Esophagus squamous epithelium (tissue), 5 donors: ENCODE measurements at places on chromosomes 2 and 18.

DNA sequence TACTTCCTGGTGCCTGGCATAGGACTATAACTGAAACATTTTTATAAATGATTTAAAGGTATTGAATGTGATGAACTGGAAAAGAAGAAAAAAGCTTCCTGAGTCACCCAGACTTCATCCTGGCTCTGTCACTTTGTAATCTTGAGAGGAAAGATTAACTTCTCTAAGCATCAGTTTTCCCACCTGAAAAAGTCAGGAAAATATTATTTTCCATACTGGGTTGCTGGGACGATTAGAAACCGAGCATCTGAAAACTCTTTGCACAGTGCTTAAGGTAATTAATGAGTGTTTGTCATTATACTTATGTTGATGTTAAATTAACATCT, 71.8 kb downstream of the FMNL2 start:
- no peak for DNase-seq

DNA sequence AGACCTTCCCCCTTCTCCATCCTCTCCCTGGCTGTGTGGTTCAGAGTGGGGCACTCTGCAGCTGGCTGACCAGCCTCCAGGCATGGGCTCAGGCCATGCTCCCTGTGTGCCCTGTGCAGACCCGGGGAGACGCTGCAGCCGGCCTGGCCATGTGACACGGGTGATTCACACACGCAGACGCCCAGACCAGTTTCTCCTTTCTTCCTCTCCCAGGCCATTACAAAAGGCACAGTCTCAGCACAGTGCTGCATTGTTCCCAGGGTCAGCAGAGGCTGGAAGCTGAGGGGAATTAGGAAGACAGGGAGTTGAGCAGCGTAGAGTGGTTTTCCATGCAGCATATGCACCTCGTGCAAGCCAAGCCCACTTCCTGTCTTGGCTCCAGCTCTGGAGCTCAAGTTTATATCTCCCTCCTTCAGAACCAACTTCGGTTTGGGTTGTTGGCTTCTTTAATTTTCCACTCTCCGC, 288.5 kb downstream of the TNS1 start:
- no peak for DNase-seq

- no peak for DNase-seq
Observed at GRCh38 chr18:13565228-13565627, 161.1 kb downstream of the FAM210A start.

DNA sequence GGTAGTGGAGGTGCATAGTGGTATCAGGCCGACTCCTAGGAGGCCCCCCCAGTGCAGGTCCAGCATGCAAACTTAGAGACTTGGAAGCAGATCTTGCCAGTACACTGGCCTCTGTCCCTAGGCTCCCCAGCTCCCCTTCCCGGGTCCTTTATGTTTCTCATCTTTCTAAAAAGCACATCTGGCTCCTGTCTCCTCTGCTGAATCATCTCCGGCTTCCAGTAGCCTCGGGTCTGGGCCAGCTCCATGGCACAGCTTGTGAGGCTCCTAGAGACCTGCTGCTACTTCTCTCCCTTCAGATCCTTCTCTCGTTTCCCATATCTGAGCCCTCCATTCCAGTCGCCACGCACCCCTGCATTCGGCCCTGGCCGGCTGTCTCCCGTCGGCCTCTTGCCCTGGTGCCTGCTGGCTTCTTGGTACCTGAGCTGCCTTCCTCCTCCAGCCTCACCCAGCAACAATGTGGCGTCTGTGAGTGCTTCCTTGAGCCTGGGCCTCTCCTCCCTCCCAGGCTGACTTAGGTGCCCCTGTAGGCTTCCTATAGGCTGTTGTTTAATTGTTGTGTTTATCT, 6.6 kb downstream of the TRAF3IP1 start:
- DNase-seq: no peak

DNA sequence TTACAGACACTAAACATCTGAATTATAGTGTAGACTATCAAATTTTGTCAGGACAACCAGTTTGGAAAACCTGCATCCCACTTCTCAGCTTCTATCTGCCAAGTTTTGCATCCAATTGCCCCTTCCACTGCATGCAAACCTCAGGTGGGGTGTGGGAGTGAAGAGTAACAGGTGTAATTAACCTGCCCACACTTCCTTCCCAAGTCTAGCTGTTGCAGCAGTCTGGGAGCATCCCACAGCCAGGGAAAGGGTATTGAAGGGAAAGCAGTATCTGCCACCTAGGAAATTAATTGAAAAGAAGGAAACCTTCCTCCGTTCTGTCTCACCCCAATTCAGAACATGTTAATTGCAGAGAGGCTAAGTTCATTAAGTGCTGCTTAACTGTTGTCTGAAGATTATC, 189.9 kb downstream of the NCKAP5 start:
- no peak for DNase-seq

DNA sequence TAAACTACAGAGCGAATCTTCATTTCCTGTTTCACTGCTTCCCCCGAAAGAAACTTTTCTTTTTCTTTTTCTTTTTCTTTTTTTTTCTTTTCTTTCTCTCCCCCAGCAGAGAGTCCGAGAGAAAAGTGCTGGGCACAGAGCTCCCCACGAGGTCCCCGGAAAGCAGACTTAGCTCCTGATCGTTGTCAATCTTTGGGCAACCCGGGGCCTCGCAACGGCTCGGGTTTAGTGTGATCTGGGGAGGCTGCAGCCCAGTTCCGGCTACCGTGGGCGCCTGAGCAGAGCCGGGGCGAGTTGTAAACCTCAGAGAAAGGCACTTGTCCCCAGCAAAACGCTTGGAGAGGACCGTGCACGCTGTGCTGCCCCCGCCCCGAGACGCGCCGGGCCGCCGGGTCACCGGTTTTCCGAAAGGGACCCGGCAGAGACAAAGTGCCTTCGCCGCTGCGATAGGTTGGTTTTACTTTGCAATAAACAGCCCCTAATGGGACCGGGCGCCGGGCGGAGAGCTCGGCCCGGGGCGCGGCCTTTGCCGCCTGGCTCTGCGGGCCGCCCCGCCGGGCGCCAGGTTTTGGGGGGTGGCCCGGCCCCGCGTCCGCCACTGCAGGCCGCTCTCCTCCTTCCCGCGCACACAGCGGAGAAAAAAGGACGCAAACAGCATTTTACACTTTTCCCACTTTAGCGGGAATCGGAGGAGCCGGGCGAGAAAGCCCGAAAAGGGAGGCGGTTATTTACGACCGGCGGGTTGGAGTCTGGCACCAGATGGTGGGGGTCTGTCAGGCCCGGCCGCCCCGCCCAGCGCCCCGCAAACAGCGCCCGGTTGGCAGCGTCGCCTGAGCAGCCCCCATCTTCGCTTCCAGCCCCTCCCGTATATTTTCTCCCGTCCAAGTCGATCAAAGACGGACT, 136.0 kb downstream of the INSIG2 start:
- no peak for DNase-seq

DNA sequence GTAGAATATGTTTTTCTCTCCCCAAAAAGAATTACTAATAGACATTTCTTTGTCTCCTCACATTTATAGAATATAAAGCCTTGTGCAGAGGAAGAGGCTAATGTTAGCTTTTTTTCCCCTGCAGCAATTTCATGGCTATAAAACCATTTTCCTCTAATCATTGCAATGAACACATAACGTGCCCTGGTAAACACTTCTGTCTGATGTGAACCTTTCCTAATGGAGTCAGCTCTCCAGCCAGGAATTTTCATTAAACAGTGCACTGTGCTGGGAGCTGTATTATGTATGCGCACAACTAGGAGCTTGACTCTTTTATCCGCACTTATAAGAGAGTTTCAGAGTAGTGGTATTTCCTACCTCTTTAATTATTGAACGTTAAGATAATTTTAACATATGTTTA, 63.9 kb upstream of the SPATS2L start:
- DNase-seq: no peak

GRCh38 chr2:44112096-44112495, 56.6 kb upstream of the PPM1B start:
- no peak for DNase-seq

GRCh38 chr2:15929861-15930260, 10.5 kb upstream of the MYCN start:
- no peak for DNase-seq

- no peak for DNase-seq
Observed at GRCh38 chr2:166494140-166494624, at the start of gene SCN7A. Gene SCN7A, minus strand, starts transcription at chr2:166494249. Its CDS starts 16,553 bp downstream, at chr2:166477696.

DNA sequence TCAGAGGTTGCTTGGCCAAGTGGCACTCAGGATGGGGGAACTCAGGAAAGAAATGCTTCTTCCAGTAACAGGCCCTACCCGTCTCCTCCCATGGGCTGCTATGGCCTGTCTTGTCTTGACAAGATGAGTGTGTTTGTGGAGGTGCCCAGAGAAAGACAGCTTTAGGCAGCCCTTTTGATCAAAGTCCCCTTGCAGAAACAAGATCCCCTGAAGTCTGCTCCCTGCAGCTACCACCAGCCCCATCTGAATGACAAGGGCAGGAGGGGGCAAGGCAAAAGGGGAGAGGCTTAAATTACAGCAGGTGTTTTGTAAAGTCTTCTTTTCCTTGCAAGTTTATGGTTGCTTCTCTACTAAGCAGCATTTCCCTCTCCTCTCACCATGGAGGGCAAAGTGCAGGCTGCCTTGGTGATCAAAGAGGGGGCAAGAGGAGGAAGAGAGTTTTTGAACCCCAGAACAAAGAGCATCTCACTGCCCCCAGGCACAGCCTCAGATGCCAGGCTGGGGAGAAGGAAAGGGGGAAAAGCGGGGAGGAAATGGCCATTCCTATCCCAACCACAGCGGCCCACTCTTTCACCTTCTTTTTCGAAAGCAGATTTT, 6.7 kb downstream of the EVA1A start:
- DNase-seq: no peak

GRCh38 chr2:32960647-32961403, 14.1 kb downstream of the LTBP1 start:
- no peak for DNase-seq

GRCh38 chr2:238640486-238640885, 207.4 kb upstream of the TWIST2 start:
- no peak for DNase-seq

GRCh38 chr2:218648787-218649100, 10.7 kb downstream of the ZNF142 start:
- DNase-seq: no peak

DNA sequence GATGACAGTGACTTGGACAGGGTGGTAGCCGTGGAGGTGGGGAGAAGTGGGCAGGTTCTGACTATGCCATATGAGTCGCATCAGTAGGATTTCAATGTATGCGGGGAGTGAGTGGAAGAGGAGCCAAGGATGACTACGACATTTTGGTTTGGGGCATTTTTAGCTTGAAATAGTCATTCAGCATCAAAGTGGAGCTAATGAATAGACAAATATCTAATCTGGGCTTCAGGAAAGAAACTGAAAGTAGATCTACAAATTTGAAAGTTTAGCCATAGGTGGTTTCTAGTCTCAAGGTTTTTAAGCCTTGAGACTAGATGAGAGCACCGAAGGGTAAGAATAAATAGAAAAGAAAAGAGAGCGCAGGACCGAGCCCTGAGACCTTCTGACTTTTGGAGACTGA, 58.3 kb downstream of the FEZ2 start:
- DNase-seq: no peak

DNA sequence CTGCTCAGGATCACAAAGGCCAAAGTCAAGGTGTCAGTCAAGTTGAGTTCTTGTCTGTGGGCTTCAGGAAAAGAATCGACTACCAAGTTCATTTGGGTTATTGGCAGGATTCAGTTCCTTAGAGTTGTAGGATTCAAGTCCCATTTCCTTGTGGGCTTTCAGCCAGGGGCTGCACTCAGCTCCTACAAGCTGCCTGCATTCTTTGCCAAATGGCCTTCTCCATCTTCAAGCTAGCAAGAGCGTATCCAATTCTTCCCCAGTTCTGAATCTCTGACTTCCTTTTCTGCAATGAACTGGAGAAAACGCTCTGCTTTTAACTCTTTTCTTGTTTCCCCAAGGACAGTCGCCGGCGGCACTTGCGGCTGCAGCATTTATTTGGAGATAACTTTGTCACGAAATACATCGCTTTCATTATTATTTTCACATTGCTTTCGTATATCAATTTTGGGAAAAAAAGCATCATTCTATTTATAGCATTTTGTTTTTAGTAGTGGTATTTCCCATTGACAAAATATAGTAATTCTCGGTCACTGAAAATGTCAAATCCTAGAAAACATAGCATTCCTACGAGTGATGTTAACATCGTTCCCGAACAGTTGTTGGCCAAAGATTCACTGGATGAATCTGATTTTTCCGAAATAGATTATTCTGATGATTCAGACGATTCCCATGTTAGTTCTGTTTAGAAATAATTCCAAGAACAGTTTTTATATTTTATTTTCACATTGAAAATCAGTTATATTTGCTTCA, 59.6 kb upstream of the SERPINE2 start:
- no peak for DNase-seq

DNA sequence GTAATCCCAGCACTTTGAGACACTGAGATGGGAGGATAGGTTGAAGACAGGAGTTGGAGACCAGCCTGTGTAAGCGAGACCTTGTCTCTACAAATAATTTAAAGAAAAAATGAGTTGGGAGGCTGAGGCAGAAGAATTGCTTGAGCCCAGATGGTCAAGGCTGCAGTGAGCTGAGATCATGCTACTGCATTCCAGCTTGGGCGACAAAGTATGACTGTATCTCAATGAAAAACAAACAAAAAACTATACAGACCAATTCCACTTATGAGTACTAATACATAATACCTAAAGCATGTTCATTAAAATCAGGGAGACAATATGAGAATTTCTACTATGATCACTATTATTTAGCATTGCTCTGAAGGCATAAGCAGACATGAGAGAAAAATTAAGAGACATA, 12.6 kb downstream of the RNF149 start:
- no peak for DNase-seq
